ENCODE measurements at places on chromosomes 1 and 21.

DNA sequence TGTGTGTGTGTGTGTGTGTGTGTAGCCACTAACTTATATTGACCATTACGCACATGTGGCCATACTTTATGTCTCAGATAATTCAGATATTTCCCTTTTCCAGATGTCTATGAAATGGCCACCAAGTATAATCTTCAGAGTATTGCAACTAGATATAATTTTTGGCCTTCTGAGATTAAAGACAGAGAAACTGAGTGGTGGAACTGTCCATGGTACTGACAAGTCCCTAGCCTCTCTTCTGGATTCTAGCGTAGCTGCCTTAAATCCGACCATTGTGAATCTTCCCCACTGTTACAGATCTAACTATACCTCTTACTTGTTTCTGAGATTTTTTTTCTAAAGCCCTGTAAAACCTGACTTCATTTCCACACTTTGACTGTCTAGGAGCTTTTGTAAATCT lies 100.0 kb upstream of the SERTAD4 start:
- no peak for DNase-seq

DNA sequence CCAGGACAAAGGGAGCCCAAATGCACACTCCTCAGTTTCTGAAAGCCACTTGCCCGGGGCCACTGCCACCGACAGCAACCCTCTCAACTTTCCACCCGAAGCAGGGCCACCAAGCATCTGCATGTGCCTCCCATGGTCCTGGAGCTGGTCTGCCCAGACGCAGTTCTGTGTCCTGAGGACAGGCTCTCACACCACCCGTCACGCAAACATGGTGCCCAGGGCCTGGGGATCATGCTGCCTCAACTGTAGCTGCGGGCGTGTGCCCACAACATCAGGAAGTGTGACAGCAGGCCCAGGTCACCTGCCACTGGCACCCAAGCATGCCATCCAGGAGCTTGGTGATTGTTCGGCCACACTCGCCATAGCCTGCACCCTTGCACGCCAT lies 14.4 kb downstream of the GBP1 start:
- no peak for DNase-seq

DNA sequence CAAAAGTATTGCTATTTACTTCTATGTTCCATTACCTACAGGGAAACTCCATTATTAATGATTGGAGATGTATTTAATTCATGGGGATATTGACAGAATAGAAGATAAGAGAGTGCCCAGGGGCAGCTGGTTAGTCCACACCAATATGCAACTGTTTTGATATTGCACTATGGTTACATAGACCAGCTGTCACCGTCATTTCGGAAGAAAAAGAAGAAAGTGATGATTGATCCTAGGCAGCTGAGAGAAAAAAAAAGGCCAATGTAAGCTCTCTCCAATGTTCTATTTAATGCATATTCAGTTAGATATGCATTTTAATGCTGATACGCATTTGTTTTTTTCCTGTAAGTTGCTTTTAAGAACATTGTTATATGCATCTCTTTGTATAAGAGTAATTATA lies 1367.2 kb downstream of the KCNT2 start:
- no peak for DNase-seq

- DNase-seq, result no peak
These were observed 6.3 kb upstream of the OSBPL9 start for GRCh38 chr1:51610637-51611036.

DNA sequence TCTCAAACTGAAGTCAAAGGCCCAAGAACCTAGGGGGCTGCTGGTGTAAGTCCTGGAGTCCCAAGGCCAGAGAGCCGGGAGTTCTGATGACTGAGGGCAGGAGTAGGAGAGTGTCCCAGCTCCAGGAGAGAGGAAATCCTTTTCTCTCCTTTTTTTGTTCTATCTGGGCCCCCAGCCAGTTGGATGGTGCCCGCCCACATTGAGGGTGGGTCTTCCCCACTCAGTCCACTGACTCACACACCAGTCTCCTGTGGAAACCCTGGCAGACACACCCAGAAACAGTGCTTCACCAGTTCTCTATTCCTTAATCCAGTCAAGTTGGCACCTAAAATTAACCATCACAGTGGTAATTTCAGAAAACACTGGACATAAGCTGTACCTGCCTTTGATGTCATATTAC lies 12.7 kb upstream of the WDR26 start:
- no peak for DNase-seq

- no peak for DNase-seq
These were observed 94.9 kb upstream of the POU3F1 start for GRCh38 chr1:38141483-38141882.

- no peak for DNase-seq
These were observed 17.3 kb upstream of the ABCG1 start for GRCh38 chr21:42201615-42202161.

GRCh38 chr21:38659936-38660332 lies 145.8 kb upstream of the ETS2 start:
- DNase-seq, result no peak

DNA sequence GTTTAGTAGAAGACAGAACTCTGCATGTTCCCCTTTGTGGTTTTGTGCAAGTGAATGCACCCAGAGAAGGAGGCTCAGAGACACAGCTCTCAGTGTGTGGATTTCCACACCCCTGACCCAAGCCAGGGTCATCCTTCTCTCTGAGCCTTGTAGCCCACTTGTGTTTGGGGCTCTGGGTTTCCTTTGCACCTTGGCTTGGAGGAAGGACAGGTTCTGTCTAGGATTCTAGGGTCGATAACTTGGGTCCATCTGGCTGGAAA lies 27.2 kb downstream of the MYOG start:
- no peak for DNase-seq

DNA sequence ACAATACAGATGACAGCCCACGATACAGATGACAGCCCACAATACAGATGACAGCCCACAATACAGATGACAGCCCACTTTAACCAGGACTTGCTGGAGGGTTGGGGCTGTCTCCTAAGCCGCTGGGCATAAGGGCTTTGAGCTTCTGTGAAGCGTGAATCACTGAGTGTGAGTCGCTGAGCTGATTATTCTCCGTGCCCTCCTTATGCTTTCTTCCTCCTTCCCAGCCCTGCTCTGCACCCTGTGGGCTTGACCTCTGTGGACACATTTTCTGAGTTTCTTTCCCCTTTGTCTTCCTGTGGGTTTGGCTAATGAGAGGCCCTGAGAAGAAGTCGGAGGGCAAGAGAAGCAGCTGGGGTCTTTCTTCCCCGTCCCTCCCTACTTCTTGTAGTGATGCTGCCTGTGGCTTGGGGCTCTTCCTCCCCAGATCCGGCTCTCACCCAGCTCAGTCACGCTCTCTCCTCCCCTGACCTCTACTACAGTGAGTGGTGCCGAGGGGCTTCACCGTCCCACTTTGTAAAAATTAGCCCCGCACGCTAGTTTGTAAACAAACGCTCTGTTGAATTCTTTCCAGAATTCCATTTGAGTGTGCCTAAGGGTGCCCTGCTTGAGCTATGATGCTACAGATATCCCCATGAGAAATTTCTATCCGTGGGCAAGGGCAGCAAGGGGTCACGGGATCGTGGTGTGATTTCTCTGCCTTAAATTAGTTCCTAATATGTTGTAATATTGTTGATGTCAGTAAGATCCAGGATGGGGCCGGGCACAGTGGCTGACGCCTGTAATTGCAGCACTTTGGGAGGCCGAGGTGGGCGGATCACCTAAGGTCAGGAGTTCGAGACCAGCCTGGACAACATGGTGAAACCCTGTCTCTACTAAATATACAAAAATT lies 46.4 kb upstream of the SOD1 start:
- no peak for DNase-seq

GRCh38 chr1:88284066-88284465 lies 400.0 kb upstream of the PKN2 start:
- no peak for DNase-seq

- DNase-seq, result no peak
These were observed 22.8 kb upstream of the CDK18 start for GRCh38 chr1:205481629-205482151.

All from T-helper 22 cell (primary cell).